Heart left ventricle (tissue), 16 donors: ENCODE measurements at places on chromosomes 16 and 17.
A peak's percentile ranks its signal among the peaks of the same experiment; 100 is the strongest.

- H3K27ac ChIP-seq = no peak overlapping the region
- H3K27me3 ChIP-seq = no peaks in the 10 kb centered on the region
- H3K4me3 ChIP-seq = no peak overlapping the region
- H3K36me3 ChIP-seq = no peaks in the 10 kb centered on the region
- no peaks in the 10 kb centered on the region for H3K4me1 ChIP-seq
Observed at GRCh38 chr16:23909792-23910418, 74.1 kb downstream of the PRKCB start.

DNA sequence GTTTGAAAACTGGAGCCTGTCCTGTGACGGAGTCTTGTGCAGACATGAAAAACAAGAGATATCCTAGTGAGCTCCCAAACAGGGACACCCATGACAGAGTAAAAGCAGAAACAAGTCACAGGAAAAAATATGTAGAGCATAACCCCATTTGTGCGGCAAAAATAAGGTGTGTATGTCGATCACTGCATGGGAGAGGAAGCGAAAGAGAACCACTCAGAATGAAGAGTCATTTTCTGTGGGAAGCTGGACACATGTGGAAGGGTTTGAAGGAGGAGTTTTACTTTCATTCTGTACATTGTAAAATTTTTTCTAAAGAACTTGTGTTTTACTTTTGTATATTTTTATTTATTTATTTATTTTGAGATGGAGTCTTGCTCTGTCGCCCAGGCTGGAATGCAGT, 72.1 kb downstream of the JPH3 start:
- no peaks in the 10 kb centered on the region for H3K4me1 ChIP-seq
- no peak for DNase-seq
- no peak overlapping the region for H3K4me3 ChIP-seq
- no peaks in the 10 kb centered on the region for H3K36me3 ChIP-seq
- no peaks in the 10 kb centered on the region for H3K27me3 ChIP-seq

- H3K36me3 ChIP-seq = peaks cover 100% of the 10 kb centered on the region
- no peak overlapping the region for H3K4me3 ChIP-seq
- H3K27me3 ChIP-seq = no peaks in the 10 kb centered on the region
- H3K27ac ChIP-seq = no peak overlapping the region
- H3K4me1 ChIP-seq = no peaks in the 10 kb centered on the region
Observed at GRCh38 chr17:16040710-16041251, 41.2 kb downstream of the TTC19 start.

GRCh38 chr17:50632637-50633036, 2.0 kb upstream of the ABCC3 start:
- peaks cover 16% of the 10 kb centered on the region for H3K4me1 ChIP-seq
- H3K27ac ChIP-seq = no peak overlapping the region
- DNase-seq = no peak
- peaks cover 54% of the 10 kb centered on the region for H3K27me3 ChIP-seq
- no peaks in the 10 kb centered on the region for H3K36me3 ChIP-seq
- no peak overlapping the region for H3K4me3 ChIP-seq

DNA sequence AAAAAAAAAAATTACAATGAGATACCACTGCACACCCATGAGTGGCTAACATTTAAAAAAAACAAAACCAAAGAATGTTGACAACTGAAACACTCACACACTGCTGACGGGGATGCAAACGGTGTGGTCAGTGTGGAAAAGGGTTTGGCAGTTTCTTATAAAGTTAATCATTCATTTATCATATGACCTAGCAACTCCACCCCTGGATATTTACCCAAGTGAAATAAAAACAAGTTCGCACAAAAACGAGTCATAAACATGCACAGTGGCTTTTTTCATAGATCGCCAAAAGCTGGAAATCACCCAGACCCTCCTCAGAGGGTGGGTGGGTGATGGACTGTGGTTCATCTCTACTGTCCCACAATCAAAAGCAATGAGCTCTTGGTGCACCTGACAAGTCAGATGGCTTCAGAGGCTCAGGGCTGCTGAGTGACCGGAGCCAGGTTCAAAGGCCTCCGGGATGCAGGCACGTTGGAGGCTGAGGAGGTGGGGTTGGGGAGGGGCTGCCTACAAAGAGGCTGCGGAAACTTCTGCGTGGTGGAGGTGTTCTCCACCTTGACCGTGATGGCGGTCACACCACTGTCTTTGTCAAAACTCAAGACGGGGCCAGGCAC, 14.2 kb downstream of the RAB40B start:
- H3K27me3 ChIP-seq = no peaks in the 10 kb centered on the region
- no peak overlapping the region for H3K4me3 ChIP-seq
- no peak overlapping the region for H3K27ac ChIP-seq
- H3K4me1 ChIP-seq = no peaks in the 10 kb centered on the region
- peaks cover 8% of the 10 kb centered on the region for H3K36me3 ChIP-seq

DNA sequence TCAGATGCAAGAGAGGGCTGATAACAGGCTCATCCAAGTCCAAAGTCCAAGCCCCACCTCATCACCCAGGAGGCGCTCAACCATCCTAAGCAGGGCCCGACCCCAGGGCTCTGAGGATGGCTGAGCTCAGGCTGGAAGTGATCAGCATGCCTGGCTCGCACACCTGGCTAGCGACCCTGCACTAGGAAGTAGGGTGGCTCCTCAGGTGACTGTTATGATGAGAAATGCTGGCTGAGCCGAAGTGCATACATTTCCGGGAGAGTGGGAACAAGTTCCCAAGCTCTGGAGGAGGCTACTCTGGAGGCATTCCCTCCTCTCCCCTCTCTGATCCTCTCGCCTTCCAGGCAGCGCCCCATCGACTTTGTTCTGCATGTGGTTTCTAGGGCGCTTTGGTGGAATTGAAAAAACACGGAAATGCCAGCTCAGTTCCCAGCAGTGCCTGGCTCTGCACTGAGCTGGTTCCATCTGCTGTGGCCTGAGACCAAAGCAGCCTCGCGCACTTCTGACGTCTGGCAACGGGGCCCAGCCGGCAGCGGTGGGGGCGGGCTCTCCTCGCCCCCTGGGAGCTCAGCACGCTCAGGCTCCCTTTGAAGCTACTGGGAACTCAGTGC, 130.3 kb downstream of the IRF8 start:
- peaks cover 26% of the 10 kb centered on the region for H3K27me3 ChIP-seq
- peak; percentile 59 for DNase-seq
- no peaks in the 10 kb centered on the region for H3K36me3 ChIP-seq
- peak overlapping the region; percentile 52 for H3K27ac ChIP-seq
- H3K4me1 ChIP-seq = no peaks in the 10 kb centered on the region
- H3K4me3 ChIP-seq = no peak overlapping the region

- H3K27me3 ChIP-seq = no peaks in the 10 kb centered on the region
- peaks cover 9% of the 10 kb centered on the region for H3K4me1 ChIP-seq
- DNase-seq = no peak
- no peaks in the 10 kb centered on the region for H3K36me3 ChIP-seq
Observed at GRCh38 chr16:50371936-50372595, 3.3 kb upstream of the BRD7 start.

- H3K36me3 ChIP-seq = peaks cover 5% of the 10 kb centered on the region
- no peak overlapping the region for H3K4me3 ChIP-seq
- H3K27me3 ChIP-seq = no peaks in the 10 kb centered on the region
Observed at GRCh38 chr17:57282296-57282695, 26.0 kb downstream of the MSI2 start.

DNA sequence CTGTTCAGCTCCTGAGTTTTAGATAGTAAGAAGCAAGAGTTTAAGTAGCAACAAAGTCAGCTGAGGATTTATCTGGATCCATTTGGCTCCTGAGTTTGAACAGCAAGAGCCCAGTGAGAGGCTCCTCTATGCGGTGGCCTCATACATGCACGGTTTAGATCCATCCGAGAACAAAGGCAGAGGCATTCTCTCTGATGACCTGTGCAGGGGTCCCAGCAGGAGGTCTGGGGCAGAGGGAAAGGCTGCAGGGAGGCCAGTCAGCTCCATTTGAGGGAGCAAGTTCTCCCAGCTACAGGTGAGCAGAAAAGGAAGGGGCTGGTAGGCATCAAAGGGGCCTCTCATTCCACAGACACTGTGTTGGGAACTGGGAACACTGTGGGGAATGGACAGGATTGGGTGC, 16.5 kb downstream of the PITPNM3 start:
- no peaks in the 10 kb centered on the region for H3K4me1 ChIP-seq
- no peak overlapping the region for H3K4me3 ChIP-seq
- no peak for DNase-seq
- H3K27me3 ChIP-seq = no peaks in the 10 kb centered on the region
- no peaks in the 10 kb centered on the region for H3K36me3 ChIP-seq

DNA sequence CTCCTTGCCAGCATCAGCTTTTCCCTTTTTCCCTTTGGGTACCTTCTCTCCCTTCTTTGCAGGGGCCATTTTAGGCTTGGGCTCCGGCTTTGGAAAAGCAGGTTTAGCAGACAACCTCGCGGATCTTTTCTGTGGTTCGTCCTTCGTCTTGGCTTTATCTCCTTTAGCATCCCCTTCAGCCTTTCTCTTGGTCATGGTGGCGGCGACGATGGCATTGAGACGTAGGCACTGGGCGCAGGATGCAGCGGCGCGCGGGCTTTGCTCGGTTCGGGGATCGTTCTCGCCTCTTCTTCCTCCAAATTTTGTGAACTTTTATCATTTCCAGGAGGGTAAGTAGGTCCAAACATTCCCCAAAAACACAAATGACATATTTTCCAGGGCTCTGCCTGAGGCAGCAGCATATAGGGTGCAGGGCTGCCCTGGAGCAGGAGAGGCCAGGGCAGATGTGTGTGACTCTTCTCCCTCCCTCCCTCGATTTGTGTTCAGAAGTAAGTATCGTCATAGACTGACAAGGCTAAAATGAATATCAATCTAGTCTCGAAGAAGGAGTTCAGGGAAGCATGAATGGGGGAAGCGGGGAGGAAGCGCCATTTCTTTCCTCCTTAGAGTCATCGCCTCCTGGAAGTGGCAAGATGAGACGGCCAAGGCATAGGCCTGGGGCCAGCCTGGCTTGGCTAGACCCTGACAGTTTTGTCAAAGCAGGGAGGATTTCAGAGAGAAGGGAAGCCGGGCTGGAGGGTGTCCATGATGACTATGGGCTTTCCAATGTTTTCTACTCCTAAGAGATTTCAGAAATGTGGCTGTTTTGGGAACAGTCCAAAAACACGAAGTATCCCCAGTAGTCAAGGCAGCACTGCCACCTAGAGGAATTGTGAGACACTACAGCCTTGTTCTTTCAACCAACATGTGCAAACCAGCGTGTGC, 13.2 kb downstream of the CHCT1 start:
- peaks cover 5% of the 10 kb centered on the region for H3K4me1 ChIP-seq
- H3K27me3 ChIP-seq = no peaks in the 10 kb centered on the region
- no peak overlapping the region for H3K27ac ChIP-seq

DNA sequence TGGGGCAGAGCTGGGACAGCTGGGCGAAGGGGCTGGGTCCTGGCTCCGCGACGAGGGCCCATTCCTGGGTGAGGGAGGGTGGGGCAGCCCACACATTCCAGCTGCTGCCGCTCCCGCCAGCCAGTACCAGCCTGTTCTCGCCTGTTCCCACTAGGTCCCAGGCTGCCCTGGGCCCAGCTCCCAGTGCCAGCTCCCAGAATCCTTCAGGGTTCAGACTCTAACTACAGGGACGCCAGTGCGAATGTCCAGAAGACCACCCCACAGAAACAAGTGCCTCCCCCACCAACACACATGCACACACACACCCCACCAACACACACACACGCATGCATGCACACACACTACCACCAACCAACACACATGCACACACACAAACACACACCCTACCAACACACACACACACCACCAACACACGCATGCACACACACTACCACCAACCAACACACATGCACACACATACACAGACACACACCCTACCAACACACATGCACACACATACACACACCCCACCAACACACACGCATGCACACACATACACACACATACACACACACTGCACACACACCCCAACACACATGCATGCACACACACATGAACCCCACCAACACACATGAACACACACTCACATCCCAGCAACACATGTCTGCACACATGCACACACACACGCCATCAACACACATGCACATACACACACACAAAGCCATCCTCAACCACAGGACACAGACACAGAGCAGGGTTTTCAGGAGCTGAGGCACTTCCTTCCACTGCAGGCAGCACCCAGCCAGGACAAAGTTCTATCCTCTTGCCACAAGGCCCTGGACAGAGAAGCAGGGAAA, 27.5 kb upstream of the KRT17 start:
- peak; percentile 28 for DNase-seq
- no peak overlapping the region for H3K4me3 ChIP-seq
- H3K27me3 ChIP-seq = no peaks in the 10 kb centered on the region
- H3K36me3 ChIP-seq = no peaks in the 10 kb centered on the region

DNA sequence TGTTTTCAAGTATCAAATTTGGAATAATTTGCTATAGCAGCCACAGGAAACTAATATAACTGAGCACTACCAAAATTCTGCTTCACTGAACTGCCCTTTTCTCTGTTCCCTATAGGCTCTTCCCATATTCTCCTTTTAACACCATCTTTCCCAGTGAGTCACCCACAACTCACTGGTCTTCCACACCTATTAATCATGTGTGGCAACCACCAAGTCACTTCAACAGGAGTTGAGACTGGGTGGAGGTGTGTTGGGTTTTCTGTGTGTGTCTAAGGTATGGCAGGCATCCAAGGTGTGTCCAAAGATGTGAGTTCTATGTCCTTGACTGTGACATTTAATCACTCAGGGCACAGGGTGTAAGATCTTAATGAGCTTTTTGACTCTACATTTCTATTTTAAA, 610.0 kb upstream of the CDH11 start:
- H3K27ac ChIP-seq = no peak overlapping the region
- H3K4me1 ChIP-seq = no peaks in the 10 kb centered on the region
- DNase-seq = no peak
- no peak overlapping the region for H3K4me3 ChIP-seq
- no peaks in the 10 kb centered on the region for H3K36me3 ChIP-seq
- H3K27me3 ChIP-seq = no peaks in the 10 kb centered on the region

DNA sequence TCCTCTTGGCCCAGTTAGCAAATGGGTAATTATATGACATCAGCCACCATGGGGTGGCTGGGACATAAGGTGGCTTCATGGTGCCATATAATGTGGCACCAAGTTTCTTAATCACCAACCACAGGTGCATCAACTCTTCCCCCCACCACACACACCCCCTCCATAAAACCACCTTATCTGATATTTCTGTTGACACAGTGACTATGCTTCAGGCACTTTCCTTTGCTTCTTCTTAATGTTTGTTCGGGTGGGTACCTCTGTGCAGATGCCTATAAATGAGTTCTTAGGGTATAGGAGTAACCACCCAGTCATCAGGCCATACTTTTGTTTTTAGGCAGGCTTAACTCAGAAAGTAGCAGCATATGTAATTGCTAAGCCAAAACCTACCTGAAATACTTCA, 29.5 kb downstream of the RNF43 start:
- H3K27me3 ChIP-seq = peaks cover 18% of the 10 kb centered on the region
- H3K4me3 ChIP-seq = no peak overlapping the region
- DNase-seq = no peak
- H3K4me1 ChIP-seq = peaks cover 3% of the 10 kb centered on the region
